ENCODE measurements at places on chromosomes 4 and X. TPM values are rescaled to one million over a fixed set of nuclear protein-coding genes. Genes with fewer than 3 reads are reported as not detected.
A peak's percentile ranks its signal among the peaks of the same experiment; 100 is the strongest.

Gene AFF2
- 5.4 TPM for total RNA-seq

Gene FGA
- 6.3 TPM for total RNA-seq

Gene SOX3
- 0.36 TPM for total RNA-seq

Gene CENPVL1
- not detected for total RNA-seq

Gene NUDT10
- total RNA-seq, result 14.0 TPM

Gene POLA1
- 20.2 TPM for total RNA-seq

- no peaks in the 10 kb centered on the region for H3K36me3 ChIP-seq
- no peak overlapping the region for H3K27ac ChIP-seq
- no peak for DNase-seq
- H3K27me3 ChIP-seq, result no peaks in the 10 kb centered on the region
- no peaks in the 10 kb centered on the region for H3K4me1 ChIP-seq
Observed at GRCh38 chrX:129092242-129092641, 431.0 kb downstream of the SMARCA1 start.

DNA sequence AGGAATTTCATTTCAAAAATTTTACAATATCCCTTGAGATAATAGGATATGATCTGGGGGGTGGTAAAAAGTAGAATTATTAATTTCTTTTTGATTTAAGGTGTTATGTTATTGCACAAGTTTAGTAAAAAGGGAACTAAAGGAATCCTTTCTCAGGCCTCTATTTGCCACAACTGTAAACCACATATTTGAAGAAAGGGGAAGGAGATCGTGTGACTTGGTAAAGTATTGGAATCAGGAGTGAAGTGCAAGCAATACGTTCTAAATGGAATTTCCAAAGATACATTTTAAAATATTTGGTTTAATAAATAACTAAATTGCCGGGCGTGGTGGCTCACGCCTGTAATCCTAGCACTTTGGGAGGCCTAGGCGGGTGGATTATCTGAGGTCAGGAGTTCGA is 35.3 kb upstream of the SCRG1 start:
- no peak overlapping the region for H3K27ac ChIP-seq
- no peak for DNase-seq
- H3K4me3 ChIP-seq, result no peak overlapping the region
- no peaks in the 10 kb centered on the region for H3K27me3 ChIP-seq

- H3K27me3 ChIP-seq, result no peaks in the 10 kb centered on the region
- H3K36me3 ChIP-seq, result no peaks in the 10 kb centered on the region
- H3K4me1 ChIP-seq, result no peaks in the 10 kb centered on the region
- DNase-seq, result peak; percentile 57
Observed at GRCh38 chrX:106249706-106250379, 81.7 kb downstream of the PWWP3B start.

DNA sequence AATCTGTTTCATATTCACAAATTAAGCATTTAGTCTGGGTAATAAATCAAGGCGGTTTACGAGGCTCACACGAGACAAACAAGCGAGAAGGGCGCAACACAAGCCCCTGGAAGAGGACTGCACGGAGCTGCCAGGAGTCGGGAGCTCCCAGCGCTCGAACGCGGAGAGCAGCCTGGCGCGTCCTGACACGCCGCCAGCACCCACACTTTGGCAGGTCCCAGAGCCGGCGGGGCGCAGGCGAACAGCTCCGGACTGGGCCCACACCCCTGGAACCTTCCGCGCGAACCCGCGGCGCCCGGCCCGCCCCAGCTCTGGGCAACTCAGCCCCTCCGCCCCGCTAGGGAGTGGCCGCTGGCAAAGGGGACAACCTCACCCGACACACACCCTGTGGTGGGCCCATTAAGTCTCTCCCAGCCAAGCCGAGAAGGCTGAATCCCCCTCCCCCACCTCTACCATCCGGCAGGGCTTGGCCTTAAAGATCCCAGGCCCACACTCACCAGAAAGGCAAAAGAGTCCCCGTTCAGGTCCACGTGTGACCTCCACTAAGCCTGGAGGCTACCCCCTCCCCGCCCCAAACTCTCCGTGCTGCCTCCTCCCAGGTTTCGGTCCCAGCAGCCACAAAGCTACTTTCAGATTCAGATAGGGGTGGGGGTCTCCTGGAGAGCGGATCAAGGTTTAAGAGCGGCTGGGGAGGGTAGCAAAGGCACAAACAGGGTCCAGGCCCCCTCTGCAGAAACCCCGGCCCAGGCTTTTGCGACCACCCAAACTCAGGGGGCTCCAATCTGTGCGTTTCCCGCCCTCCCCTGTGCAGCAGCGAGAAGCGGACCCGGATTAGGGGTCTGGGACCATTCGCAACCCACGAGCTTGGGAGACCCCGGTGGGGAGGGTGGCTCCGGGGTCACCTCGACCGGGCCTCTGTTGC is 47.5 kb upstream of the BCOR start:
- H3K4me3 ChIP-seq, result peak overlapping the region; percentile 39
- peaks cover 8% of the 10 kb centered on the region for H3K4me1 ChIP-seq
- no peak overlapping the region for H3K27ac ChIP-seq
- no peaks in the 10 kb centered on the region for H3K27me3 ChIP-seq

DNA sequence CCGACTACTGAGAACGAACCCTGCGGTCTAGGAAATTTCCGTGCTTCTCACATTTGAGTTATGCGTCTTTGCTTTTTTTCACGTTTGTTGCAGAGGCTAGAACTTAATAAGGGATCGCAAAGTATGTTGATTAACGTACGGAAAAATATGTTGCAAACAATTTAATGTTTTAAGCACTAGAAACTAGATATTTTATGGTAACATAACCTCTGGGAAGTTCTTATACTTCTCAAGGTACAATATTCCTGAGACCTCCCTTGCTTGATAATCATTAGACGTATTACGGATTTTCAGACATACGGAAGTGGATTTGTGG is 639 bp upstream of the PRDM5 start:
- H3K27ac ChIP-seq, result peak overlapping the region; percentile 100
- no peaks in the 10 kb centered on the region for H3K27me3 ChIP-seq
- DNase-seq, result no peak

GRCh38 chr4:171583790-171584189 is 229.4 kb upstream of the GALNTL6 start:
- no peak overlapping the region for H3K4me3 ChIP-seq
- H3K27ac ChIP-seq, result no peak overlapping the region
- no peaks in the 10 kb centered on the region for H3K27me3 ChIP-seq
- no peaks in the 10 kb centered on the region for H3K4me1 ChIP-seq
- H3K36me3 ChIP-seq, result no peaks in the 10 kb centered on the region

- H3K36me3 ChIP-seq, result no peaks in the 10 kb centered on the region
- H3K4me1 ChIP-seq, result no peaks in the 10 kb centered on the region
- no peak overlapping the region for H3K27ac ChIP-seq
Observed at GRCh38 chr4:114136069-114136468, 156.6 kb upstream of the ARSJ start.

DNA sequence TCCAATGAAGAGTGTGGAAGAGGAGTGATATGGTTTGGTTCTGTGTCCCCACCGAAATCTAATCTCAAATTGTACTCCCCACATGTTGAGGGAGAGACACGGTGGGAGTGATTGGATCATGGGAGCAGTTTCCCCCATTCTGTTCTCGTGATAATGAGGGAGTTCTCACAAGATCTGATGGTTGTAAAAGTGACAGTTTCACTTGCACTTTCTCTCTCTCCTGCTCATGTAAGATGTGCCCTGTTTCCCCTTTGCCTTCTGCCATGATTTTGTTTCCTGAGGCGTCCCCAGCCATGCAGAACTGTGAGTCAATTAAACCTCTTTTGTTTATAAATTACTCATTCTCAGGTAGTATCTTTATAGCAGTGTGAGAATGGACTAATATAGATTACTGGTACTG is 39.6 kb downstream of the FAM47C start:
- no peaks in the 10 kb centered on the region for H3K27me3 ChIP-seq
- H3K4me3 ChIP-seq, result no peak overlapping the region
- no peak for DNase-seq
- H3K36me3 ChIP-seq, result no peaks in the 10 kb centered on the region
- H3K27ac ChIP-seq, result no peak overlapping the region

DNA sequence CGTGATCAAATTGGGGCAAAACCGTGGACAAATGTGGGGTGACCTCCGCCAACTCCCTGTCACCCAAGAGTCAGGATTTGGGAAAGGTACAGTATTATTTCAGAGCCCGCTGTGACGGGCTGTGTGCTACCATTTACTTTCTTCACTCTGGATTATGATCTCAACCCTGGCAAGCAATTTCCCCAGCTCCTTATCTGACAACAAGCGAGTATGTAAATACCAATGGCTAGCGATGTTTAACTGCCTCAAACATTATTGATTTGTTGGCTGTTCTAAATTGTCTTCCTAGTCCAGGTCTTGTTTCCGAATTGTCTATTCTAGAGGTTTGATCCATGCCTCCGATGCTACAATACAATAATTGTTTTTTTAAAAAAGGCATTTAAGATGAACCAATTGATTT is 17.7 kb upstream of the PITX2 start:
- H3K36me3 ChIP-seq, result no peaks in the 10 kb centered on the region
- no peak overlapping the region for H3K4me3 ChIP-seq
- no peak for DNase-seq
- no peaks in the 10 kb centered on the region for H3K4me1 ChIP-seq
- H3K27ac ChIP-seq, result no peak overlapping the region
